ENCODE measurements at places on chromosomes 3 and 15.

DNA sequence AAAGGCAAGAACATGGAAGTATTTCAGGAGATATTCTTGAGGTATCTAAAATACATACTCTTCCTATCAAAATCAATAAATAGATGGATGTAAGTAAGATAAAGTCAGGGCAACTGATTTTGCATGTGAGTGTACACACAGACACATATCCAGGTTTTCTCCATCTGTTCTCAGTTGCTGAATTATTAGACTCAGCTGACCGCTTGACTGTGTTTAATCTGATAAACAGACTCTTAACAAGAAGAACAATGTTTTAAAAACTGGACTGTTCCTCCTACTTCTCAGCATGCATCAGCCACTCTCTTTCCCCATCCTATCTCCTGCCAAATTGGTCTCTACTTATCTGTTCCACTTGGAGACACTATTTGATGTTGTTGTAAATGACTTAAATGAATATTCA lies 73.5 kb downstream of the GOLGA8G start:
- no peaks in the 10 kb centered on the region for H3K36me3 ChIP-seq
- H3K4me3 ChIP-seq: no peak overlapping the region
- no peak overlapping the region for H3K27ac ChIP-seq
- H3K4me1 ChIP-seq: no peaks in the 10 kb centered on the region
- DNase-seq: no peak

- peaks cover 24% of the 10 kb centered on the region for H3K4me1 ChIP-seq
- H3K4me3 ChIP-seq: no peak overlapping the region
- peak overlapping the region; percentile 50 for H3K27ac ChIP-seq
- H3K36me3 ChIP-seq: peaks cover 35% of the 10 kb centered on the region
- DNase-seq: peak; percentile 7
Observed at GRCh38 chr3:72957297-72957696, 39.3 kb upstream of the PPP4R2 start.

DNA sequence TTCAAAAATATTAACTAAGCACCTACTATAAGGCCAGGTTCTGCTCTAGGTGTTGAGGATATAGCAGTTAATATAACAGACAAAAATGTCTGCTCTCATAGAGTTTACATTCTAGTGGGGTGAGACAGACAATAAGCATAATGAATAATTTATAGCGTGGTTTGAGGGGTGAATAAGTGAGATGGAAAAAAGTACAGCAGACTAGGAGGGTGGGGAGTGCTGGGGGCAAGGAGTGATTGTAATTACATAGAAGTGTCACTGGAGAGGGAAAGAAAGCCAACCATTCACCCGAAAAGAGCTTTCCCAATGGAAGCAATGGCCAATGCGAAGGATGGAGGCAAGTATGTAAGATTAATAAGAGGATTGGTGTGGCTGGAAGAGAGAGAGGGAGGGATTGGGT lies 552.9 kb upstream of the KCNMB2 start:
- no peak overlapping the region for H3K4me3 ChIP-seq
- H3K27ac ChIP-seq: no peak overlapping the region
- peaks cover 29% of the 10 kb centered on the region for H3K4me1 ChIP-seq
- peaks cover 6% of the 10 kb centered on the region for H3K27me3 ChIP-seq
- no peaks in the 10 kb centered on the region for H3K36me3 ChIP-seq

DNA sequence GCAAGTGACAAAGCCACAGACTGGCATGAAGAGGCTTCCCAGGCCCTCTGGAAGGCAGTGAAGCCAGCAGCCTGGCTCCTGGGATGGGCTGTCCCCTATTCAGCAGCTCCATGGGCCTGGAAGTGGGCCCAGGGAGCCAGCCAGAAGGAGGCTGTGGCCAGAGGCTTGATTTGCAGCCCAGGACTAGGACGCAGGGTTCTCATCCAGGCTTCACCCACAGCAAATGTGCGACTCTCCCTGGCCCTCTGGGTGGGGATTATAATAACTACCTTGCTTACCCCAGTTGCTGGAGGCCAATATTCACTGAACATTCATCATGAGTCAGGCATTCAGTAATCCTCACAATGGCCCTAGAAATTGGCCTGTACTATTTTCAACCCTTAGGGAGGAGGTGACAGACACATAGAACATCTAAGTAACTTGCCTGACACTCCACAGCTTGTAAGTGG lies 24.6 kb upstream of the SRP14 start:
- H3K27me3 ChIP-seq: no peaks in the 10 kb centered on the region
- no peak for DNase-seq
- no peak overlapping the region for H3K4me3 ChIP-seq
- H3K36me3 ChIP-seq: no peaks in the 10 kb centered on the region
- peaks cover 40% of the 10 kb centered on the region for H3K4me1 ChIP-seq

DNA sequence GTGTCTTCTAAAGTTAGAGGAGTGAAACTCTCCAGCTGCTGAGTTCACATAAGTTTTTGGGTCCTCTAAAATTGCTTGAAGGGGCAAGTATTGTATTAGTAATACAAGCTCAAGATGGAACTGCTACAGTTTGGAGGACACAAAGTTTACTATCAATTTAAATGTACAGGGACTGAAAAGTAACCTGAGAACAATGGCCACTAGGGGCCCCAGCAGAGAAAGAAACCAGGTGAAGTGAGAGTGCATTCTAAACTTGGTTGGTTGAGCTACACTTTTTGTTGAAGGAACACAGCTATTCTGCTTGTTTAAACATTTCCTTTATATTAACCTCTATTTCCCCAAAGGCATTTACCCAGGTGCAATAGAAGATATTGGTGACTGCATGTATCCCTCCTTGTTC lies 755.5 kb downstream of the GBE1 start:
- no peaks in the 10 kb centered on the region for H3K27me3 ChIP-seq
- no peak overlapping the region for H3K4me3 ChIP-seq
- no peaks in the 10 kb centered on the region for H3K4me1 ChIP-seq
- H3K36me3 ChIP-seq: no peaks in the 10 kb centered on the region

- no peak for DNase-seq
- H3K27ac ChIP-seq: no peak overlapping the region
- no peaks in the 10 kb centered on the region for H3K4me1 ChIP-seq
- H3K36me3 ChIP-seq: no peaks in the 10 kb centered on the region
Observed at GRCh38 chr3:65305836-65306235, 618.0 kb upstream of the ADAMTS9 start.

Data from nephron progenitor cell (in vitro differentiated cells).